Renal cortex interstitium (tissue), 15 donors: ENCODE measurements at places on chromosomes 1 and 21.

- no peak for DNase-seq
These were observed 339.7 kb downstream of the PTPRC start for GRCh38 chr1:198978523-198978922.

GRCh38 chr1:209780268-209780667 is 4.1 kb downstream of the C1orf74 start:
- DNase-seq, result no peak

- DNase-seq, result no peak
These were observed 41.5 kb upstream of the TSNAX start for GRCh38 chr1:231487019-231487418.

DNA sequence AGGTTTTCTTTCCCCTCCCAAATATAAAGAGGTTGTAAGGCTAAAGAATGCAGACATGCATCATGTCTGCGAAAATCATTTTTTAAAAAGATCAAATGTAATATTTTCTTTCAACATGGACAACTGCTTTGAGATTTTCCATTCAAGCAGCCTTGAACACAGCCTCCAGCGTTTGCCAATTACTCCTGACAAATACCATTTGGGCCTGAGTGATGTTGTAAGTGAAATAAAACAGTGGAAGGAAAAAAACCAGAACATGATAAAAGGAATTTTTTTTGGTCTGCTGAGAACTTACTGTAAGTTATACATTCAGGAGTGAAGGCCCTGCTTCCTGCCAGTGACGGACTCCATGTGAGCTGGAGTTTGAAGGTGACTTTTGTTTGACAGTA is 37.2 kb downstream of the SETD4 start:
- no peak for DNase-seq

DNA sequence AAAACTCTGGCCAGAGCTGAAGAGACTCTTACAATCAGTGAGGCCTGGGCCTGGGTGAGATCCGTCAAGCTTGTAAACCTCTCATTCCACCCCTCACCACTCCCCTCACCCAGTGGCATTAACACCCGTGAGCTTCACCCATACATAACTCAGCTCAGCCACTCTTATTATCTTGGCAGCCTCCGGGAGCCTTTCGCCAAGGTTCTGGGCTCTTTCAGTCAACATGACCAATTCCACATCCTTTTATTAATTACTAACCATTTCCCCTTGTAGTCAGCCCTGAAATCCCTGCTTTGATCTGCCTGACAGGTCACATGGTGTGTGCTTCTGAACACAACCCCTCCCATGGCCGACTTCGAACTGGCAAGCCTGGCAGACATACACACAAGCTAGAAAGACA is 134.8 kb downstream of the SETD4 start:
- peak; percentile 20 for DNase-seq

GRCh38 chr1:29679828-29680558 is 443.7 kb downstream of the PTPRU start:
- no peak for DNase-seq

GRCh38 chr1:119541389-119541788 is 34.4 kb downstream of the HSD3B1 start:
- DNase-seq, result no peak

- no peak for DNase-seq
These were observed 95.9 kb downstream of the GLUL start for GRCh38 chr1:182295697-182296096.

GRCh38 chr1:202237052-202237451 is 43.5 kb downstream of the LGR6 start:
- DNase-seq, result no peak

DNA sequence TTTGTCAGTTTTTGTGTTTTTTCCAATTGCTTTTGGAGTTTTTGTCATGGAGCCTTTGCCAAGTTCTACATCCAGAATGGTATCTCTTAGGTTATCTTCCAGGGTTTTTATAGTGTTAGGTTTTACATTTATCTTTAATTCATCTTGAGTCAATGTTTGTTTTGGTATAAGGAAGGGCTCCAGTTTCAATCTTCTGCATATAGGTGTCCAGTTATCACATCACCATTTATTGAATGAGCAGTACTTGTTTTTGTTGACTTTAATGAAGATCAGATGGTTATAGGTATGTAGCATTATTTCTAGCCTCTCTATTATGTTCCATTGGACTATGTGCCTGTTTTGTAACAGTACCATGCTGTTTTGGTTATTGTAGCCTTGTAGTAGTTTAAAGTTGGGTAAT is 1233.1 kb downstream of the PLA2G4A start:
- DNase-seq, result no peak

DNA sequence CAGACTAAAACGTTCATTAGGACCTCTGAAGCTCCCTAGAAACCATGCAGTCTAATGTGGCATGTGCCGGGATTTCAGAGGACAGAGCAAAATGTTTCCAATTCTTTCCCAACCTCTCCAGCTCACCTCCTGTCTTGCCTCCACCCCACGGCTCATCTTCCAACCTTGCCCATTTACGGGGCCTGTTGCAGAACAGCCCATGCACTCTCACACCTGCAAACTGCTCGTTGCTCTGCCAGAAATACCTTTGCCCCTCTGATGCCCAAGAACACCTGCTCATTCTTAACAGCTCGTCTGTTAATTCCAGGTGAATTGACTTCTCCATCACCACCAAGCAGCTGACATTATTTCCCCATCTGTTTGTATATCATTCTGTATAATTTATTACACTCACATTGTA is 53.9 kb upstream of the LBR start:
- DNase-seq, result no peak

DNA sequence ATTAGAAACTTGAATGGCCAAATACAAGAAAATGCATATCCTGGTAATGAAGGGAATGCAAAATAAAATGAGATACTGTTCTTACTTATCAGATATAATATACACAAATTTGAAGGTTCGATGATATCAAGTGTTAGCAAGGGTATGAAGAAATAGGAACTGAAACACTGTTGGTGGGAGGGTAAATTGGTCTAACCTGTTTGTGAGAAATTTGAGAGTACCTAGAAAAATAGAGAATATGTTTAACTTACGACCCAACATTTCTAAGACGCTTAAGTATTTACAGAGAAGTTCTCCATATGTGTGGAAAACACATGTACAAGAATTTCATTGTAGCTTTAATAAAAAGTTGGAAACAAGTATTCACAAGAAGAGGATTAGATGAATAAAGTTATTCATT is 25.9 kb downstream of the ATG4C start:
- no peak for DNase-seq

DNA sequence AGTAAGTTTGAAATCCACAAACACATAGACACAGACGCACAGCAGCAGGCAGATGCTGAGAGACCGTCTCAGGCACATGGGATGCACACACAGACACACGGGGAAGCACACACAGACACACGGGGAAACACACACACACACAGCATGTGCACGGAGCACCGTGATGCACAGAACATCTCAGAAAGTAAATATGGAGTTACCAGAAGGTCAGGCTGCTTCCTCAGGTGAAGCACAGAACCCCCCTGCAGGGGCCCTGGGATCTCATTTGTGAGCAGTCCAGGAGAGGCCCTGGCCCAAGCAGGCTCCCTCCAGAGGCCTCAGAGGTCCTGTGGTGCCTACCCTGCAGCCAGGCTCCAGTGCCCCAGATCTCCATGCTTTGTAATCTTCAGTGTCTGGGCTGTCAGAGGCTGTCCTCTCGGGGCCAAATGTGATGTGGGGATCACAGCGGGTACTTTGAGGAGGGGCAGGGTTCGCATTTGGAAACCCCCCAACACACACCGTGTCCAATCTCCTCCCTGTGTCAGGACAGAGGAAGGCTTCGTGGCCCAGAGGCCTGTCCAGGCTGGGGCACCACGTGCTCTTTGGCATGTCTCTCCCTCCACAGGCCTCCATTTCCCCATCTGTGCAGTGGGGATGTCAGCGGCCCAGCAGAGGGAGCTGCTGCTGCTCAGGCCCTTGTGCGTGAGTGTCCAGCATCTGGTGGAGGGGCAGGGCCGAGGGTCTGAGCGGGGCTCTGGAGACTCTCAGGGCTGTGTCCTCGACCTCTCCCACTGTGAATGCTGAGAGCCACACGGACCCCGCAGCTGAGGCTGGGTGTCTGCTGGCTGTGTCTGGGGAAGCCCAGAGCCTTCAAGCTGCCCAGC is 23.0 kb upstream of the PRSS38 start:
- no peak for DNase-seq

- no peak for DNase-seq
These were observed 92.6 kb upstream of the NEK7 start for GRCh38 chr1:198064181-198064580.

- no peak for DNase-seq
These were observed 52.2 kb downstream of the STX6 start for GRCh38 chr1:180970333-180971079.

DNA sequence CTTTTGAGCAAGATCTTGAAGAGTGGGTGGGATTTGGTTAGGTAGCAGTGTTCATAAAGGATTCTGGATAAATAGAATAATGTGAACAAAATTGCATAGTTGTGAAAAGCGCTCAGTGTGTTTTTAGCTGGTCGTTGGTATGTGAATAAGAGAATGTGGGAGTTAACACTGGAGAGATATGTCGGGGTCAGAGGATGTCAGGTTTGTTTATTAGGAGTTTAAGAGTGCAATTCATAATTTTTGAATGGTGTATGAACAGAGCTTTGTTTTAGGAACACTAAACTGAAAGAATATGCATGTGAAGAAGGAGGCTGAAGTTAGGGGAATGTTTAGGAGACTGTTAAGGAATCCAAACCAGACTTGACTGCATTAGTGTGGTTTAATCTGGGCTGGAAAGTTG is 9.4 kb downstream of the USP16 start:
- no peak for DNase-seq

DNA sequence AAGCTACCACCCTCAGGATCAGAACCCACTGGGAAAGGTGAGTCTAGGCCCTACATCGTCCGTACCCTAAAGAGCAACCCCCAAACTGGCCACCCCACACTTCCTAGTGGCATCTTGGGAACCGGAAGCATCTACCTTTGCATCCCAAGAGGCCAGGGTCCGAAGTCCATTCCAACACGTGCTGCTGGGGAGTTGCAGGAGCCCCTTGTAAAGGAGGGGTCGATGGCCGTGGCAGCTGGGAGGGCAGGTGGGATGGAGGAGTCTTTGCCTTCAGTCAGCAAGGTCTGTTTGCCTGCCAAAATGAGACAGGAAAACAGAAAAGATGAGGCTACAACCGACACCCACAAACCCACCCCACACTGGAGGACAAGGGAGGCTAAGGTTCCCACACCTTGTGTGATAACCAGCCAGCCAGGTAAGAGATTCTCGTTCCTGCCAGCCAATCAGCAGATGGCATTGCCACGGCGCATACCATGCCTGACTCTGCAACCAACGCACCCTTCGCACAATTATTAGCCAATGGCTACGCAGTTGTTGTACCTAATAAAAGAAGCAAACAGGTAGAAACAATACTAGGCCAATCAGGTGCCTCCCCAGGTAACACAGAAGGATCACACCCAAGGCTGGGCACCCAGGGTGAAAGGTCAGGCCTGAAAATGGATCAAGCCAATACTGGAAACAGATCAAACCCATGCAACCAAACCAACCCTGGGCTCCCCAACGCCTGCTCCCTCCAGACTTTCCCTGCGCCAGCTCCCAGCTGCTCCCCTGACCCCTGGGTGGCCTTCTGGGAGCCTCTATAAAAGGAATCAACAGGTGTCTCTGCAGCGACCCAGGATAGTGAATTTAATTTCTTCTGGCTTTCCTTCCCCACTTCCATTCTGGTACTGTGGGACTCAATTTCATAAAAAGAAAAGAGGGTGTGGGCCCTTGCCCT is 35.6 kb downstream of the CASZ1 start:
- DNase-seq, result no peak

DNA sequence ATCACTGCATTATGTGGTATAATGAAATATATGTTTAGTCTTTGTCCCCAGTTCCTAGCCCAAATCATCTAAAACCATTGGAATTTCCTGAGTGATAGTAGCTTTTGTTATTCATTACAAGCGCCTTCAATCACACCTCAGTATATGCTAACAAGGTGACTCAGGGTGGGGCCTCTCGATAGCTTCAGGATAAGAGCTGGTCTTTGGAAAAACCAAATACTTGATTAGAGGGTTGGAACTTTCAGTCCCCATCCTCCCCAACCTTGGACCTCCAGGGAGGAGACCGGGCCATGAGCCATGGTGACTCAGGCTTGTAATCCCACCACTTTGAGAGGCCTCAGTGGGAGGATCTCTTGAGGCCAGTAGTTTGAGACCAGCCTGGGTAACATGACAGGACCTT is 5.1 kb upstream of the BRDT start:
- no peak for DNase-seq

- peak; percentile 14 for DNase-seq
These were observed 198.7 kb upstream of the PTBP2 start for GRCh38 chr1:96522927-96523326.

- no peak for DNase-seq
These were observed 272.6 kb downstream of the MATN1 start for GRCh38 chr1:30450818-30451233.

GRCh38 chr1:14970799-14971141 is 182.8 kb upstream of the TMEM51 start:
- no peak for DNase-seq

- DNase-seq, result no peak
These were observed 18.0 kb downstream of the BMP8A start for GRCh38 chr1:39509360-39510009.

GRCh38 chr1:42392255-42392654 is 11.7 kb downstream of the RIMKLA start:
- no peak for DNase-seq

GRCh38 chr1:2948751-2949680 is 72.3 kb upstream of the ACTRT2 start:
- no peak for DNase-seq

GRCh38 chr1:244280859-244281258 is 170.8 kb downstream of the ADSS2 start:
- no peak for DNase-seq

DNA sequence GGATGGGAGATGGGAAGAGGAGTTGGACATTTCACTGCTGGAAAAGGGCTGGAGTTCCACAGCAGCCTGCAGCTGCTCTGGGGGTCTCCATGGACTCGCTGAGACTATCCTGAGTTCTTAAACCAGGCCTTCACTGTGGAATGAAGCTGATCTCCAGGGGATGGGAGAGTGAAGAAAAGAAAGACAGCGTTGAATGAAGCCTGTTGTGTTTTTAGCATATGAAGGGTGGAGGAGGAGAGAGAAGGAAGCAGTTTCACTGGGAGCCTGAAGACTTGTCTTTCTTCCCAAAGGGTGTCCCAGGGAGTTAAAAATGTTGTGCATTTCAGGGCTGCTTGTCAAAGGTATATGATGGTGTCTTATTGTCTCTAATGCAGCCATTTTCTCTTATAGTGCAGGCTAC is 9.2 kb downstream of the ROR1 start:
- no peak for DNase-seq

DNA sequence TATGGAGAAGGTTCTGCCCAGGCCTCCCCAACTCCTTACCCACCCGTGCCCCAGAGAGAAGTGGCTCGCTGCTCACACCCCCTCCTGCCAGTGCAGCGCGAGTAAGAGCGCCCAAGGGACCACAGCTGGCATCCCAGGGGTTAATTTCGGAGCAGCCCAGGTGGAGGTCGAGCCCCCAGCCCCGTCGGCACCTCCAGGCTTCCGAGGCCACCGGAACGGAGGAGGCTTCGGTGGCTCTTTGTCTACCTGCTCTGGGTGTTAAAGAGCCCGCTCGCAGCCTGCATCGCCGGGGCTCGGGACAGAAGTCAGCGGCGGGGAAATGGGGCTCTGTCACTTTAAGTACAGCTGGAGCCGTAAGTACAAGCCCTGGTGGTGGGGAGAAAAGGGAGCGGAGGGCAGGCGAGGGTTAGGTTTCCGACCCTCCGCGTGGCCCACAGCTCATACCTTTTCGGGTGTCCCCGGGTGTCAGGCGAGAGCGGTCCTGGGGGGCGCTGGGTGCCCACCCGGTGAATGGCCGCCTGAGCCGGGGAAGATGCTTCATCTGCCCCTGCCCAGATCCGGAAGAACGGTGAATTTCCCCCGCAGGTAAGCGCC is 89.4 kb upstream of the IPO9 start:
- peak; percentile 60 for DNase-seq
